ENCODE measurements at places on chromosomes 1 and 21.

GRCh38 chr1:117120774-117121588 lies 568 bp downstream of the TRIM45 start:
- peak; percentile 17 for DNase-seq

DNA sequence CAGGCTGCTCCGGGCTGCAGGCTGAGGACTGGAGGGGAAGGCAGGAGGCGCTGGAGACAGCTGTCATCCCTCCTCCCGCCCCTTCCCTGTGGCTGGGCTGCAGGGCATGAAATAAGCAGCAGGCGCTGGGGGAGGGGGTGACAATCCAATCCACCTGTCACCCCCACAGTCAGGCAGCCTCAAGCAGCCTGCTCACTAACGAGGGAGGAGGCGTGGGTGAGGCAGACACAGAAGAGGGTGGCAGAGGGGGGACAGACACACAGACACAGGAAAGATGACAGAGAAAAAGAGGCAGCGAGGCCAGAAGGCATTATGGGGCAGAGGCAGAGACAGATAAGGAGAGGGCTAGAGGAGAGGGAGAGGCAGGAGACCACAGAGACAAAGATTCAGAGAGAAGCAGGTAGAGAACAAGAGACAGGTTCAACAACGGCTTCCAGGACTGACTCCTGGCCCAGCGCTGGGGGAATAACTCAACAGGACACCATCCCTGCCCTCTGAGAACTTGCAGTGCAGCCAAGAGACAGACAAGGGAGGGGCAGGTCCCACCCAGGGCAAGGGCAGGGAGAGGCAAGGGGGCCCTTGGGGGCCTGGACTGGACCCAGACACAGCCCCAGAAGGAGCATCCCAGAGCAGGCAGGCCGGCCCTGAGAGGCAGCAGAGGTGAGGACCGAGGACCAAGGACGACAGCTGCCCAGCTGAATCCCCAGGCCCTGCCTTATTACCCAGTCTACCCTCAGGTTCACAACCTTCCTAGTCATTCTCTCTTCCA lies 11.2 kb downstream of the MEF2D start:
- DNase-seq, result peak; percentile 54

DNA sequence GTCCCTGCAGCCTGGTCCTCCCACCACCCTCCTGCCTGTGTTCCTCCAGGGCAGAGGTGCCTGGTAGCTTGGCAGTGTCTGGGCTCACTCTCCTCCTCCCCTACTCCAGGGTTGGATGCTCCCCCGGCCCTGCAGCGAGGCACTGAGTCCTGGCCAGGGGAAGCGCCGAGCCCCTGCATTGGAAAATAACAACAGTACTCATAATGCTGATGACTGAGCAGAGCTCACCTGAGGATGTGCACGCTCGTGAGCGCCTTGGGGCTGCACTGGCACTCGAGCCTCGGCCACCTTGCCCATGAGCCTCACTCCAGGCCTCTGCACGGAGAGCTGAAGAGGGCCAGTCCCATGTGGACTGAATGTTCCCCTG lies 6.0 kb upstream of the ACTRT2 start:
- DNase-seq, result no peak

DNA sequence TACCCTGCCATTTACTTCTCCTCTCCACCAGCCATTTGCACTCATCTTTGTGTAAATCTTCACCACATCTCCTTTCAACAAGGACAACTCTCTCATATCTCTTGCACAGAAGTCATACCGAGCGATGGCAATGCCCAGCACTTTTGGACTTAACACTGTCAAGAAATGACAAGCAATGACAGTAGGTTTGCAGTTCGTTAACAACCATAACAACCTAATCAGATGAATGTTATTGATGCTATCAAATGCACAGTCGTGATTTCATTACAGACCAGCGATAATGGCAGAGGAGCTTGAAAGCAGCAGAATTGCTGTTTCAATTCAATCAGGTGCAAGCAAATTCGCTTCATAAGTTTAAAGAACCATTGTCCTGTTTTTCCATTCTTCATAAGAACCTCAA lies 390.9 kb downstream of the VAV3 start:
- peak; percentile 31 for DNase-seq

- no peak for DNase-seq
These were observed 14.3 kb downstream of the SLC6A9 start for GRCh38 chr1:44016890-44017400.

GRCh38 chr1:186301448-186301847 lies 73.6 kb downstream of the TPR start:
- DNase-seq, result no peak

DNA sequence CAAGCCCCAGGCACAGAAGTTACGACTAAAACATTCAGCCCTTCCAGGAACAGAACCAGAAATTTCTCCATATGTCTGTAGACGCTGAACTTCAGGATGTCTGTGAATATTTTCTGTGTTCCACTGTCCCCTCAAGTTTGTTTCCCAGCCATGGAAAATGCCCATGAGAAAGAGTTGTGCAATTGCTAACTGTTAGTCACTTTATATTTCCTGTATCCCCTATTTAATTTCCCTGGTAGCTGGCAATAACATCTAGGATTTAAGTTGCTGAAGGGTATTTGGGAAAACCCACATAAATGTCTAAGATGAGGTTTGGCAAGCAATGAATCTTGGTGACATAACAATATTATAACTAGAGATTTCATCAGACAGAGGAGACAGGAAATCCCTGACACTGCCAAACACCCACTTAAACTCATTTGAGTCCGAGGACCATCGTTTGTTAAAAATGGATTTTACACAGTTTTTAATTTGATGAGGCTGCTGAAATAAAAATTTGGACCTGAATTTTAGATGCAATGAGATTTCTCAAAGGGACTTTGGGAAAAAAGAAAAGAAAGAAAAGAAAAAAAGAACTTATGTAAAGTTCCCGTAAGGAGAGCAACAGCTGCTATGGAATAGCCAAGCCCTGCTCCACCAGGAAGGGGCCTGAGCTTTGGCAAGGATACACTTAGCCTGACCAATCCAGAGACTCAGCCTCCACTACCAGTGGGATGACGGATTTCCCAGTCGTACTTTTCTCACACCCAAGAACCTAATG lies 21.8 kb upstream of the ERRFI1 start:
- DNase-seq, result peak; percentile 40

DNA sequence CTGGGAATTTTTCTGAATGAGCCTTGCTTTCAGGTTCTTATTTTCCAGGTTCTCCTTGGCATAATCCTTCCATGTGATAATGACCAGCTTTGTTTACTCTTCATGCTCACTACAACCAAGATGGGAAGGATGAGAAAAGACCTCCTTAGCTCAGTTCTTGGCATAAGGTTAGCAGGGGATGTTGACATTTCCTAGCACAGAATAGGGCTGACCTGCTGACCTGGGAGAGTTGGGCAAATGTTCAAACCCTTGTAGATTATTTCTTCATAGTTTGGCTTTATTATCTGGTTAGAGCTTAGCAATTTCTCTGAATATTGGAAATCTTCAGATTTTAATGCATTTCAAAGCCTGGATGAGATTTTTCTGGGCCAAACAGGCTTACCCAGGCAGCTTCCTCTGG lies 23.6 kb upstream of the SYT6 start:
- DNase-seq, result no peak

GRCh38 chr1:53946252-53947171 lies at the start of gene LRRC42:
TSS of gene LRRC42 (plus strand) at chr1:53946350. CDS start at chr1:53952000, 5,650 bp downstream.
- peak; percentile 99 for DNase-seq

- DNase-seq, result no peak
These were observed 26.3 kb upstream of the NHLH2 start for GRCh38 chr1:115867216-115867615.
